ENCODE measurements at places on chromosomes 6 and 20.
A peak's percentile ranks its signal among the peaks of the same experiment; 100 is the strongest.

DNA sequence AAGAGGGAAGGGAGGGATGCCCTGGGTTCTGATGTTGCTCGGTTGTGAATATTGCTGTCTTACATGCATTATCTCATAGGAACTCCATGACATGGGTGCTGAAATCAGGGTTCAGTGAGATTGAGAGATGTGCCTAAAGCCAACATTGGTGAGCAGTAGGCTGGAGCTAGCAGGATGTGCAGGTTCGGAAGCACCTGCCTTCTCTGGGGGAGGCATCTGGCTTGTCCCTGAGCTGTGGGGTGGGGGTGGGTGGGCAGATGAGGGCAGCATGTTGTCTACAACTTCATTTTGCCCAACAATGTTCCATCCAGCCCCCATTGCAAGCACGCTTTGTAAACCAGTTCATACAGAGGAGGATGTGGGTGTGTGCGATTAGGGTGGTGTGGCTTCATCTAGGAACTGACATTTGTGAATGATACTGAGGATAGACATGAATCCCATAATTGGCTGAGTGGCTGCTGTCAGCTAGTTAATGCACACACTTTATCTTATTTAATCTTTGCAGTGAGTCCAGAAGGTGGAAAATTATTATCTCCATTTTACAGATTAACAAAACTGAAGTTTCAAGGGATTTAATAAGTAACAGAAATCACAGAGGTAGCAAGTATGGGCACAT, 119.4 kb downstream of the SYNDIG1 start:
- DNase-seq, result no peak

- DNase-seq, result no peak
These were observed 45.8 kb upstream of the ARID1B start for GRCh38 chr6:156731396-156731795.

- no peak for DNase-seq
These were observed 37.3 kb downstream of the EZR start for GRCh38 chr6:158781692-158782373.

DNA sequence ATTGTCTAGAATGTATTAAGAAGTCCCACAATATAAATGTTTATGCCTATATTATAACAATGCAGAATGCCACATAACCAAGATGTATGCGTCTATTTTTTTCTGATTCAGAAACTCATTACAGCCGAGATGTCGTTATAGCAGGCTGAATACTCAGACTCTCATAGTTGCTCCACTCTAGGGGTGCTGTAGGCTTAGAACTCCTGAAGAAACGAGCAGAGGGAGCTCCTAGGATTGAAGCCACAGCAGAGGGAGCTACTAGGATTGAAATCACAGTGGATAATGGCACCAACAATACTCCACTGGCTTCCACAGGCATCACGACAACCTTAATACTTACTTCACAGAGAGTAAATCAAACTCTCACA, 208.9 kb downstream of the KIF16B start:
- no peak for DNase-seq

DNA sequence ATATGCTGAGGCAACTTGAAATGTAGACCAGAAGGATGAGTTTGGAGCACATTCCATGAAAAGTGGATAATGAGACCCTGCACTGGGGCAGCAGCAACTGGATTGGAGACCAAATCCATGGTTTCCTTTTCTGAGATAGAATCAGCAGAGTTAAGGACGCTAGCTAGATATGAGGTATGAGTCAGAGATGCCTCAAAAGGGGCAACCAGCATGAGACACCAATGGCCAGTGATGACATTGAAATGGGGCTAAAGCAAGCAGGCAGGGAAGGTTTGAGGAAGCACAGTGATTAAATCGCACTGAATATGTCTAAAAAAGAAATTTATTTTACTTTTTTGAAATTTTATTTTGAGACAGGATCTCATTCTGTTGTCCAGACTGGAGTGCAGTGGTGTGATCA, 802.4 kb downstream of the TFAP2A start:
- DNase-seq, result no peak

GRCh38 chr6:25743868-25744267, 10.7 kb upstream of the SLC17A4 start:
- no peak for DNase-seq

DNA sequence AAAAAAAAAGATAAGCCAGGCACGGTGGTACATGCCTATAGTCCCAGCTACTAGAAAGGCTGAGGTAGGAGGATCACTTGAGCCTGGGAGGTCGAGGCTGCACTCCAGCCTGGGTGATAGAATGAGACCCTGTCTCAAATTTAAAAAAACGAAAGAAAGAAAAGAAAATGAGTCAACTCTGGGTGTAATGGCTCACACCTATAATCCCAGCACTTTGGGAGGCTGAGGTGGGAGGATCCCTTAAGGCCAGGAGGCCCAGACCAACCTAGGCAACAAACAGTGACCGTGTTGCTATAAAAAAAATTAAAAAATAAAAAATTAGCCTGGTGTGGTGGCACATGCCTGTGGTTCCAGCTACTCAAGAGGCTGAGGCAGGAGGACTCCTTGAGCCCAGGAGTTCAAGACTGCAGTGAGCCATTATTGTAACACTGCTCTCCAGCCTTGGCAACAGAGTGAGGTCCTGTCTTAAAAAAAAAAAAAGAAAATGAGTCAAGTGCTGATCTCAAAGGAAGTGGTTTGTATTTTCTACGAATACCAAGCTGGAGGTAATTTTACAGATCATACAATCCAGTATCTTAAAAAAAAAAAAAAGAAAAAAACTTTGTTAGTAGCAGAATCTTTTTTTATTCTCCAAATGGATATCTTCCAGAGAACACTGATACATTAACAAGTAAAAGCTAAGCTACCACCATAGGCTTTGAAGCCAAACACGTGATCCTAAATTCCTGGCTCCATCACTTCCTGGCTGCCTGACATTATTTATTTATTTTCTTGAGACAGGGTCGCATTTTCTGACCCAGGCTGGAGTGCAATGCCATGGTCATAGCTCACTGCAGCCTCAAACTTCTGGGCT, 5.7 kb downstream of the COMMD7 start:
- DNase-seq, result peak; percentile 42

- DNase-seq, result peak; percentile 62
These were observed 1.9 kb upstream of the FUCA2 start for GRCh38 chr6:143513410-143513809.

GRCh38 chr20:53129563-53129962, 157.4 kb downstream of the TSHZ2 start:
- DNase-seq, result no peak

DNA sequence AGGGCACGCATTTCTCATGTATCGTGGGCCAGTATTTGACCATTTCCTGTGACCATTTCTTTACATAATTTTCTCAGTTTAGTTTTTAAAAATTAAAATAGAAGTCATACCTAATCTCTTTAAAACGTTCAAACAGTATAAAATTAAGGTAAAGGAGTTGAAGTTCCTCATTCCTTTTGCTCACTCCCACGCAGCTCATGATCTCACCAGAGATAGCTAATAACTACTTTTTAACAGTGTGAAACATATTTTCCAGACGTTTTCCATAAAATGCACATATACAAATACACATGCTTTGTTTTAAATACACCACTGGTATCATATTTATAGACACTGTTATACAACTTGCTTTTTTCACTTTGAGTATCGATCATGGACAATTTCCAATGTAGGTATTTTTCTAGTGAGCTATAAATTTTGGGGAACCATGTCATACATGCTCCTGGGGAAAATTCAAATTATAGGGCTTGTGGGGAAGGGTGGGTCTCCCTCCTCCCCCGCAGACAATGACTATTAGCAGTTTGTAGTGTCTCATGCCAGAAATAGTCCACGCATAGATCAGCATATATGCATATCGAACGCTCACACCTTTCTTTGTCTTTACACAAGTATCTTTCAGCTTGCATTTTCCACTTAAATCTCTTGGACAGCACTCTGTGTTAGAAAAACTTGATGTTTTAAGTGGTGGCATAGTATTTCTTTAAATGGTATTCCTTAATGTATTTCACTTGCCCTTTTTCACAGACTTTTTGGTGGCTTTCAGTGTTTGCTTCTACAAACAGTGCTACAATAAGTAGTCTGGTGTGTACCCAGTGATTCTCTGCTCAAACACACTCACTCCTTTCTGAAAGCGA, 145.5 kb upstream of the ZNF217 start:
- DNase-seq, result no peak

- DNase-seq, result no peak
These were observed 40.4 kb upstream of the TBC1D7 start for GRCh38 chr6:13368731-13369115.

DNA sequence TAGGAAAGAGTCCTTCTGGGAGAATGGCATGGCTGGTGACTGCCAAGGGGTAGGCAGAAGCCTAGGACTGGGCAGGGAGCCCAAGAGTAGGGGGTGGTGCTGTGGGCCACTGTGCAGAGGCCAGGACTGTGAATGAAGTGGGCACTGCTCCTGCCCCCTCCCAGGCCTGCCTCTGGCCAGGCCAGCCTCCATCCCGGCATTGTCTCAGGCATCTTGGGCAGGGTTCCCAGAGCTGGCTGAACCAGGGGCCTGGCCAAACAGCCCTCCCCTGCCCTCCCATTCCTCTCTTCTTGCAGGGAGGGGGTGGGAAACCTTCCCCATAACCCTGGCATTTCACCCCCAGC, 81.6 kb downstream of the MRPL14 start:
- no peak for DNase-seq

GRCh38 chr6:111171577-111172400, 84.5 kb downstream of the SLC16A10 start:
- no peak for DNase-seq

DNA sequence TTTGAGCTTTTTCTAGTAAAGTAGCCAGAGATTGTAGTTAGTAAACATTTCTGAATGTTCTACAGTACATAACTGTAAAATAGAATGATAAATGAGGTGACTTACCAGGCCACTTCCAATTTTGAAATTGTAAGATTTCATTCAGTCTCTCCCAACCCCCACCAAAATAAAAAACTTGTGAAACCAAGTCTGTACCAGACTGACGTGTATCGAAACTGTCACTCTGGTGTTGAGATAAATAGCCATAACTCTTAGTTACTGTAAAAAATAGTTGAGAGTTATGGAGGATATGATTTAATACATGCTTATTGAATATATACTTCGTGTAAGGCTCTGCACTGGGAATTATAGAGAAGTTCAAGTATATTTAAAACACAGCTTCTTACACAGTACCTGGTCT, 455.7 kb downstream of the PLCB1 start:
- DNase-seq, result no peak

- peak; percentile 25 for DNase-seq
These were observed 133.5 kb downstream of the TBC1D7 start for GRCh38 chr6:13194852-13195251.

- DNase-seq, result no peak
These were observed 66.6 kb downstream of the TNFAIP3 start for GRCh38 chr6:137933696-137934095.

DNA sequence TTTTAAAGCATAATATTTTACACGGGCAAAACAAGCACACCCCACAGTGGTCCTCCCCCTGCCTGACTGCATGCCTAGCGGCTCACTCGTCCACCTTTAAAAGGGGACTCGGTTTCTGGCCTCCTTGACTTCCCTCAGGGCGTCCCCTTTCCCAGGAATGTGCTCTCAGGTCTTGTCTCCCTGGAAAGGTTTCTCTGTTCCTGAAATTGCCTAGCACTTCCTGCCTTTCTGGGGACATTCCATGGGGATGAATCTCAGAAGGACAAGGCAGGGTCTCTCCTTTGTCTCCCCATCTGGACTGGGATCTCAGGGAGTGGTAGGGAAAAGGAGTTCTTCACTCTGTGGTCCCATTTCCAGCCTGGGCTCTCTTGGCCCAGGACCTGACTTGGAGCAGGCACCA, 4.9 kb downstream of the TCF15 start:
- no peak for DNase-seq

GRCh38 chr6:25312703-25313102, 33.5 kb downstream of the CARMIL1 start:
- DNase-seq, result no peak

GRCh38 chr6:127515234-127515793, 3.8 kb downstream of the MTCL3 start:
- DNase-seq, result no peak

DNA sequence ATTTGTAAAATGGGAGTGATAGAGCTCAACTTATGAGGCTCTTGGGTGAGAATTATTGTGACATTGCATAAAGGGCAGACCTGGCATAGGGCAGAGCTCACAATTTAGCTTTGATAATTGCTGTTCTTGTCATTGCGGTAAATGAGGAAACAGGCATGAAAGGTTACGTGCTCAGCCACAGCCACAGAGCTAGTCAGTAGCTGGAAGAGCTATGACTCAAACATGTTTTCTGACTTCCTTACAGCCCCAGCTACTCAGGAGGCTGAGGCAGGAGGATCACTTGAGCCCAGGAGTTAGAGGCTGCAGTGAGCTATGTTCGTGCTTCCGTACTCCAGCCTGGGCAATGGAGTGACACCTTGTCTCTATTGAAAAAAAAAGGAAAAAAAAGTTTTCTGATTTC, 3.5 kb upstream of the GHRH start:
- peak; percentile 33 for DNase-seq

- DNase-seq, result no peak
These were observed 234.6 kb downstream of the DLL1 start for GRCh38 chr6:170056278-170056711.

GRCh38 chr20:62900692-62901584, 25.4 kb downstream of the DIDO1 start:
- DNase-seq, result no peak

DNA sequence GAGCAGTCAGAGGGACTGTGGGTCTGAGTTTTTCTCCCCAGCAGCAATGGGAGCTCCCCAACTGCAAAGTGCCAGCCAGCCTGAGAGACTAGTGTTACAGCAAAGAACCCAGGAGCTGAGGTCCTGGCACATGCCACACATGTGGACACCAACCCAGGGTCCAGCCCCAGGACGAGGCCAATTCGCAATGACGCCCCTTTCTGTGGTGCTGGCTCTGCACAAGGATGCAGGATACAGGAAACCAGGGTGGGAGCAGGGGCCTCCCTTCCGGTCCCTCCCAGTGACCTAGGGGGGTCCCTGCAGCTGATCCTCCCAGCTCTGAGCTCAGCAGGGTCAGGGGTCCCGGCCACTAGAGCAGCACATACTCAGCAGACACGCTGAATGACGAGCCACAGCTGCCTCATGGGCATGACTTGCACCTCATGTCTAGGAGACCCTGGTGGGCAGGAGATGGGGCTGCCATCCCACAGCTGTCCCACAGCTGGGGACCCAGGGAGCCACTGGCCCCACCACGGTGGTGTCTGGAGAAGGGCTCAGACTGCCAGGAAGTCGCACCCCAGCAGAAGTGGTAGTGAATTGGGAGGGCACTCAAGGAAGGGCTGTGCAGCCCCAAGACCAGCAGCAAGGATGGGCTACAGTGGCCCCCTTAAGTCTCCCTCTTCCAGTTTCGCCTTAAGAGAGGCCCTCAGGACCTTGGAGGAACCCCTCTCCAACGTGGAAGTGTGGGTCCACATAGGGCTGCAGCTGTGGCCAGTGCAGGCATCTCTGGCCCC, 3.6 kb downstream of the ARFRP1 start:
- DNase-seq, result no peak

- peak; percentile 63 for DNase-seq
These were observed 474.9 kb upstream of the AGPAT4 start for GRCh38 chr6:161748535-161749416.

DNA sequence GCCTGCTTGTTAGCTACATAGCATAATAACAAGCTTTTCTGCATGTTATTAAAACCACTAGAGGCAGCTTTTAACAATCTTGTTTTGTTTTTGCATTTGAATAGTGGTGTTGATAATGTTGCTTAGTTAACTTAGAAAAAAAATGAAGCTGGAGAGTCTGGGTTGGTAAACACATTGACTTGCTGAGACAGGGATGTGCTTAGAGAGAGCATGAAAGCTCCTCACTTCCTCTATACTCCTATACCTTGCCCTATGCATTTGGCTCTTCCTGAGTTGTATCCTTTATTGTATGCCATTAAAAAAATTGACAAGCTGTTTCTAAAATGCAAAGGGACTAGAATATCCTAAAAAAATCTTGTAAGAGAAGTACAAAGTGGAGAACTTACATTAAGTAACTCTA, 13.6 kb downstream of the FAM83B start:
- no peak for DNase-seq
